GM04504 (cell line): ENCODE measurements at places on chromosomes 6 and 20.

- no peak for DNase-seq
These were observed 1128.7 kb upstream of the ADGRB3 start for GRCh38 chr6:67506352-67506751.

- no peak for DNase-seq
These were observed 34.4 kb upstream of the RAB23 start for GRCh38 chr6:57256541-57256940.

GRCh38 chr6:52328729-52329128, 33.2 kb upstream of the PAQR8 start:
- no peak for DNase-seq

DNA sequence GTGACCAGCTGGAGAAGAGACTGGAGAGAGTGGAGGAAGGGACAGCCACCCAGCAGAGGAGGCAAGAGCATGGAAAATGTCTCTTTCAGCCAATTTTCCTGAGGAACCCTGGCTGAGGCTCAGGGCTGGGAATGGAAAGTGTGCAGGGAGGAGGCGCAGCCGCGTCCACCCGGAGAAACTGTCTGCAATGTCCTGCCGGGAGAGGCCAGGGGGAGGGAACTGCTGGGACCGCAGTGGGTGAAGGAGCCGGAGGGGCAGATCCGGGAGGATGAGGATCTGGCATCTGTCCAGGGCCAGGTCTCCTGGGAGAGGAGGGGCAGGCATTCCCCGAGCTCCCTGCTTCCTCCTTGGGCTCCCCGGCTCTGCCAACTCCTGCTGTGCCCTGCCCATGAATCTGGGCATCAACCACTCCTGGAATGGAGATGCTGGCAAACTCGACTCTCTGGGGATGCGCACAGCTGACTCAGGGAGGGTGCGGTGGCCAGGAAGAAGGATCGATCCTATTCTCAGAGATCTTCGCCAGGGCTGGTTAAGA, 17.4 kb upstream of the HM13 start:
- DNase-seq: no peak

GRCh38 chr6:2545383-2546038, 205.2 kb downstream of the MYLK4 start:
- no peak for DNase-seq

- DNase-seq: no peak
These were observed 88.1 kb downstream of the TNFRSF21 start for GRCh38 chr6:47221565-47221964.

DNA sequence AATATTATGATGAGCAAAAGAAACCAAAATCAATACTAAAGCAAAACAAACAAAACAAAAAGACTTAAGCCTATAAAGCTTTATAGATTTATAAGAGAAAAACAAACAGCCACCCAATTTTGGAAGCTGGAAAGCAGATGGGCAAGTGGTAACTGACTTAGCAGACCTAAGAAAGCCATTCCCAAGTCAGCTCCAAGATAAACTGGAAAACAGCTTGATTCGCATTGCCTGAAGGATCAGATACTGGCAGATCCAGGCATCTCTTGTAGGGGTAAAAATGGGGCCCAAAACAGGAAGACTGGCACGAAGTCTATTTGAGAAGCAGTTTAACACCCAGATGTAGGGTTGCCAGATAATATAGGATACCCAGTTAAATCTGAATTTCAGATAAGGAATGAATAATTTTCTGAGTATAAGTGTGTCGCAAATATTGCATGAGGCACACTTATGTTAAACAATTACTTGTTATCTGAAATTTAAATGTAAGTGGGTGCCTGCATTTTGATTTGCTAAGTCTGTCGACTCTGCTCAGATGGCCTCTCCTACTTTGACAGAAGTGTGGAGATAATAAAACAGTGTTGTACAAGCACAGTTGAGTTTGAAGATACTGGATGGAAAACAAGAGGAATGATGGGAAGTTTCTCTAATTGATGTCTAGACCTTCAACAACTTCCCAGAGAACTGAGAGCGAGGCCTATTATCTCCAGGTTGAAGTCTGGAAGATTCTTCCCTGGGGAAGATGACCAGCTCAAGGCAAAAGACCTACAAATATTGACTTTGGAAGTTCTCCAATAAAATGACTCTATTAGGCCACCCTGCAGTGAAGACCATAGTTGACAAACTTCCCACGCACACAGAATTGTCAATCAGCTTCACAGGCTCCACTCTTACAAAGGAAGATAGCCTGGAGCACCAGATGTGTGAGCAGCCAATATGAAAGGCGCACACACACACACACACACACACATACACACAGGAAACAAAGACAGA, 113.4 kb downstream of the FAM50B start:
- no peak for DNase-seq
